Activated CD8-positive, alpha-beta memory T cell treated with anti-CD3 and anti-CD28 coated beads for 24 hours (primary cell): ENCODE measurements at places on chromosomes 6 and 20.

GRCh38 chr6:149318581-149319286, 1.2 kb downstream of the TAB2 start:
- DNase-seq: peak; percentile 66

GRCh38 chr6:168609914-168610490, 169.0 kb downstream of the SMOC2 start:
- DNase-seq: no peak

GRCh38 chr20:23112595-23112994, 26.5 kb upstream of the CD93 start:
- DNase-seq: no peak

DNA sequence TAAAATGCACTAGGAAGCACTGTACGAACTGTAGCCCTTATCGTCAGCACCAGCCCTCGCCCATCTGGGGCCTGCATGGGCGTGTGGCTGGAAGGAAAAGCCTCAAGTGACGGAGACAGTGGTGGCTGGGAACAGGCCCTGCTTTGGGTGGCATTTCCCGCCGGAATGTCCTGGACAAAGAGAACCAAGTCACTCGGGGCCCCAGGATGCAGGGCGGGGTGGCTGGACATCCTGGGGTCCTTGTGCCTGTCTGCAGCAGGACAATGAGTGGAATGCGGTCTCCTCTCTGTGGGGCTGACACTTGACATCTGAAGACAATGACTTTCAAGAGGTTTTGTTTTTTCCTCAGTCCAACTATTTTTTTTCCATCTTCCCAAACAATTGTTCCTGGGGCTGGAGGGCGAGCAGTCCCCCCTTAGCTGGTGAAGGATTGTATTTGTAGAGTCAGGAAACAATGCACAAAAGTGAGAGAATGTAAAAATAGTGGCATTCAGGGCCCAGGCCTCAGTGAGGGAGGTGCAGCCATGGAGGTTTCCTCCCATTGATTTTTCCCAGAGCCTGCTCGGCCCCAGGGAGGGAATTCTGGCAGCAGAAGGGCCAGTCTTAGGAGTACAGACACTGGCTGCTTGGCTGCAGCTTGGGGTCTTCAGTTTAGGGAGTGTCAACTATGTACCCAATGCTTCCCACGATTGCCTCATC, 64.4 kb downstream of the PREX1 start:
- DNase-seq: no peak
